ENCODE measurements at places on chromosomes 3 and 15.

DNA sequence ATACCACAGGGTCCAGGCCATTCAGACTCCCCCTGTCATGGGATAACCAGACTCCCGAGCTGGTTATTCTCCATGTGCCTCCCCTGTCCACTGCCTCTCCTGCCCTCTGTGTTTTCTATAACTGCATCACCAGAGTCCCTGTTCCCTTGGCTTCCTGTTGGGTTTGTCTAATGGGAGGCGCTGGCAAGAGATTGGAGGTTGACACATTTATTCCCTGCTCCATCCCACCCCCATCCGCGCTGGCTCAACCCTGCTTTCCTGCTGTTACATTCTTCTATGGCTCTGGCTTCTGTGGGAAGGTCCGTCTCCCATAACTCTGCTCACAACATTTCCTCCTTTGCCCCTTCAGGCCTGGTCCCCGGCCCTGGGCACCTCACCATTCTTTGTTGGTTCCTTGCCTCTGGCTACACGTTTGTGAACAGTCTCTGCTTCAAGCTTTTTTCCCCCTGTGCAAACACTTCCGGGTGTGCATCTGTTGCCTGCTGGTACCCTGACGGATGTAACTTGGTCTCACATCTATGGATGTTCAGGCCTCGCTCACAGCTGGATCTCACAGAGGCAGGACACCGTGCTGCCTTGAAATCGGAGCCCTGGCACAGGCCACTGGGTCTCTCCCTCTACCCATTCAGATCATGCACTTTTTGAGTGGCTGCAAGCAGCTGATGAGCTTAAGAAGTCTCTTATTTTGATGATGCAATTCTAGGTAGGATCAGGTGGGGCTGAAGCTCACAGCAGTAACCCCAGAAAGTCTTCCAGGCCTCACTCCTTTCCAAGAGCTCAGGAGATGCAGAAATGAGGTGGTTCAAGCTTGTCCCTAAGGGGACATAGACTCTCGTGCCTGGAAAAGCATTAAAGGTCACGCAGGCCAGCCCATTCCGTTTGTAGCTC lies 68.6 kb upstream of the ATP13A3 start:
- no peak for DNase-seq

DNA sequence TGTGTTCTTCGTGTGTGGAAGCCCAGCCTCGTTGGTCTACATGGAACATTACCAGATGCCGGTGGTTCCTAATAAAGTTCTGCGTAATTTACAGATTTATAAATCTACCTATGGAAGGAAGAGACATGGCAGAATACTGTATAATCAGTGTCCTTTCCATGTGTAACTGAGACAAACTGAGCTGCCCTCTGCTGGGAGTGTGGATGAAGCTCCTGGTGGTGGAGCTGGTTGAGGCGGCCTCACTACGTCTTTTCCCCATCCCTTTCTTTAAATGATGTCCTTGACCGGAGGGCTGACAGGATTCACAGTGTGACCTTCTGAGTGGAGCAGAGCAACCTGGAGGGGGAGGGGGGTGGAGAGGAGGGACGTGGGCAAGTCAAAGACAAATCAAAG lies 267.0 kb upstream of the CHRM5 start:
- no peak for DNase-seq

- no peak for DNase-seq
These were observed 330.7 kb upstream of the LRRC3B start for GRCh38 chr3:26291840-26292239.

- DNase-seq: no peak
These were observed 253.8 kb downstream of the XXYLT1 start for GRCh38 chr3:195017151-195017550.

DNA sequence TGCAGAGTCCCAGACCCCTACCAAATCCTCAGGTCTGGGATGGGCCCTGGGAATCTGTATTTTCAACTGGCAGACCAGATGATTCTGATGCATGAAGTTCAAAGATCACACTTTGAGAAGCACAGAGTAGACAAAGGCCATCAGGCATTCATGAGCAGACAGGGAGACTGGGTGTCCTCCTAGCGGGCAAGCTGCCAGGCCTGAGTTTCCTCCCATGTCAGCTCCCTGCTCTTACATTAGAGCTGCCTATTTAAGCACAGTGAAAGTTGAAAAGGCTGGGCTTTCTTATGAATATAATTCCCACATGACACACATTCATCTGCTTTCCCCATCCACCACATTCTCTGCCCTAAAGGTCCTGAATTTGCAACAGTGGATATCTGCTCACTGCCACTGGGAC lies 14.0 kb downstream of the CAPN3 start:
- DNase-seq: peak; percentile 81

DNA sequence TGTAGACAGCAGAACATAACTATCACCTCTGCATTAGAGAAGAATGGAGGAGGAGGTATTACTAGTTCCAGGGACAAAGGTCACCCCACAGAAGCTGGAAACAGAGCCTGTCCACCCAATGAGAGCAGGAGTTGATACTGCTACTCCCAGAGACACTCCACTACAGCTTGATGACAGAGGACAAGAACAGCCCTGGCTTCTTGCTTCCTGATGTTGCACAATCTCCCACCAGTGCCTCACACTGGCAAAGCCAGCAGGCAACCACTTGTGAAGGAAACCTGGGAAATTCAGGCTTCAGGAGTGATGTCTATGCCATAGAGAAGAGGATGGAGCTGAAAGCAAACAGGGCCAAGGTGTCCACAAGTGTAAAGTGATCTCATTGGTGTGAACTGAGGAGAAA lies 78.0 kb upstream of the POU1F1 start:
- DNase-seq: no peak

DNA sequence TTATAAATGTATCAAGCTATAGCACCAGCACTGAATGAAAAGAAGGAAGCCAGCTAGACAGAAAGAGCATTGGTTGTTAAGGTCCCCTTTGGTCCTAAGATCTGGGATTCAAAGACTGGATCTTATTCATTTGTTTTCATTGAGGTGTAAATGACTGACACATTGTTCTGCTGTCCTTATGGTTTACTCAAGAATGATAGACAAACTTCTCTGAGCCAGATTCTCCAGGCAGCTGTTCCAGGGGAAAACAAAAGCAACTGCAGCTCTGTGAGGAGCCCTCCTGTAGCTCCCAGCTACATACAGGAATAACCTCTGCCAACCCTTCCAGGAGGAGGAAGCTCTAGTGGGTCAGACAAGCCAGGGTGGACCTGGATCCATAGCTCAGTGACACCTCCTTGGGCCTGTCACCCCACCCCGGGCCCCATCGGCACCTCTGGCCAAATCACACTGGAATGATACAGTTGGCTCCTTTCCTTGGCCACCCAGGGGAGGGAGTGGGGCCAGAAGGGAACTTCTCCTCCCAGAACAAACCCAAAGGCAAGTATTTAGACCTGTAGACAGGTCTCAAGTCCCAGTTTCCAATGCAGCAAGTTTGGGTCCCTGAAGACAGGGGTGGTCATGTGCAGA lies 57.8 kb downstream of the ZNF621 start:
- no peak for DNase-seq

DNA sequence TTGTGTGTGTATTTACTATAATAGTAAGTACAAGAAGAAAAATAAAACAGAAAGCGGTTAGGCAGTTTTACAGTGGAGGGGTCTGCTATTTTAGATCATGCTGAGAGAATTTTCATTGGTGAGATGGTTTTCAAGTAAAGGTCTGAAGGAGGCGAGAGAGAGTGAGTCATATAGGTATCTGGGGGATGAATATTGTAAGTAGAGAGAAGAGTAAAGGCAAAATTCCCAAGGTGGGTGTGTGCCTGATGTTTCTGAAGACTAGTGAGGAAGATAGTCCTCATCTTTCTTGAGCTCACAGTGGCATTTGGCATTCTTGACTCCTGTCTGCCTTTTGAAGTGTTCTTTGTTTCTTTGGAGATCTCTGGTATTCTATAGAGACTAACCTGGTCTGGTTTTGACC lies 38.6 kb downstream of the CRYBG3 start:
- no peak for DNase-seq

- no peak for DNase-seq
These were observed 82.2 kb upstream of the THBS1 start for GRCh38 chr15:39498629-39499028.

GRCh38 chr3:129644836-129645235 lies 38.4 kb upstream of the PLXND1 start:
- no peak for DNase-seq

DNA sequence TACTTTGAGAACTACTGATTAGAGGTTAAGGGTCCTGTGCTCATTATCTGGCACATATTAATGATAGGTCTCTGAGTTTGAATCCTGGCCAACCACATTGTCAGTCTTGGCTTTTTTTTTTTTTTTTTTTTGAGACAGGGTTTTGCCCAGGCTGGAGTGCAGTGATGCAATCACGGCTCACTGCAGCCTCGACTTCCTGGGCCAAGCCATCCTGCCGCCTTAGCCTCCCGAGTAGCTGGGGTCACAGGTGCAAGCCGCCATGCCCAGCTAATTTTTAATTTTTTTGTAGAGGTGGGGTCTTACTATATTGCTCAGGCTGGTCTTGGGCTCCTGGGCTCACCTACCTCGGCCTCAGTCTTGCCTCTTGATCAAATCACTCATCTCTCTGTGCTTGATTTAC lies 547 bp upstream of the PCCB start:
- no peak for DNase-seq
